Ureter (tissue), 1 donor: ENCODE measurements at places on chromosomes 12 and 14.

GRCh38 chr12:29398495-29398894 lies 17.5 kb upstream of the ERGIC2 start:
- DNase-seq, result no peak

- DNase-seq, result no peak
These were observed 178.9 kb upstream of the MGAT4C start for GRCh38 chr12:86435053-86435452.

- no peak for DNase-seq
These were observed 323.7 kb downstream of the TMEM121 start for GRCh38 chr14:105849933-105850626.

DNA sequence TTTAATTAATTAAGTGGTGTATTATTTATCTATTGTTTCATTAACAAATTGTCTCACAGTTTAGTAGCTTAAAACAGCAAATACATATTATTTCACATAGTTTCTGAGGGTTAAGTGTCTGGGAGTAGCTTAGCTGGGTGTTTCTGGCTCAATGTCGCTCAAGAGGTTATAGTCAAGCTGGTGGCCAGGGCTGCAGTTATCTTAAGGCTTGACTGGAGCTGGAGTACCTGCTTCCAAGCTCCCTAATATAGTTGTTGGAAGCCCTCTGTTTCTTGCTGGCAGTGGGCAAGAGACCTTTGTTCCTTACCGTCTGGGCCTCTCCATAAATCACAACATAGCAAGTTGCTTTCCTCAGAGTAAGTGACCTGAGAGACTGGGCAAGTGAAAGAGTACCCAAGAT lies 66.6 kb downstream of the RAD51B start:
- no peak for DNase-seq

DNA sequence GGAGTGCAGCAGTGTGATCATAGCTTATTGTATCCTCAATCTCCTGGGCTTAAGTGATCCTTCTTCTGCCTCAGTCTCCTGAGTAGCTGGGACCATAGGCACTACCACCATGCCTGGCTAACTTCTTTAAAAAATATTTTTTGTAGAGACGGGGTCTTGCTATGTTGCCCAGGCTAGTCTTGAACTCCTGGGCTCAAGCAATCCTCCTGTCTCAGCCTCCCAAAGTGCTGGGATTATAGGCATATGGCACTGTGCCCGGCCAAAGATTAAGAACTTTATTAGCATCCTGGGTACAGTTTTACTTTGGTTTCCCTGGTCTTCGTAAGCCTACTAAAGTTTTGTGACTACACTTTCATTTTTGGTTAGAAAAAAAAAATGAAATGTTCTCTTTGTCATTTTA lies 84.4 kb downstream of the ACADS start:
- DNase-seq, result no peak

DNA sequence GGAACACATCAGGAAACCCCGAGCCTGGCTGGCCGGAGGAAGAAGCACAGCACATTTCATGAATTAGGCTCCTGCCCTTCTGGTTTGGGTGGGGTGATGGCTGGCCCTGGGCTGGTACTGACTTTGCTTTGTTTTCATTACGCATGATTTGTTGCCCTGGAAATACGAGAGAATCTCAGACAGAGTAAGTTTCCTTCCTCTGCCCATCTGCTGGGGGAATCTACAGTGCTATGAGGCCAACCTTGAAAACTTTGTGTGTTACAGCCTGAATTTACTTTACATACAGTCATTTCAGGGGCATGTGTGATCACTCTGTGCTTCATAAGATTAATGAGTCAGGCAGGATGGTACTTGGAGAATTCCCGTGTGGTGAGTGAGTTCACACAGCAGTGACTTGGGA lies 20.5 kb upstream of the SLC5A8 start:
- no peak for DNase-seq

GRCh38 chr14:34718750-34719304 lies 4.4 kb upstream of the CFL2 start:
- no peak for DNase-seq

GRCh38 chr14:56390859-56391258 lies 188.7 kb upstream of the TMEM260 start:
- DNase-seq, result no peak

GRCh38 chr12:88753066-88753465 lies 172.8 kb upstream of the KITLG start:
- no peak for DNase-seq

DNA sequence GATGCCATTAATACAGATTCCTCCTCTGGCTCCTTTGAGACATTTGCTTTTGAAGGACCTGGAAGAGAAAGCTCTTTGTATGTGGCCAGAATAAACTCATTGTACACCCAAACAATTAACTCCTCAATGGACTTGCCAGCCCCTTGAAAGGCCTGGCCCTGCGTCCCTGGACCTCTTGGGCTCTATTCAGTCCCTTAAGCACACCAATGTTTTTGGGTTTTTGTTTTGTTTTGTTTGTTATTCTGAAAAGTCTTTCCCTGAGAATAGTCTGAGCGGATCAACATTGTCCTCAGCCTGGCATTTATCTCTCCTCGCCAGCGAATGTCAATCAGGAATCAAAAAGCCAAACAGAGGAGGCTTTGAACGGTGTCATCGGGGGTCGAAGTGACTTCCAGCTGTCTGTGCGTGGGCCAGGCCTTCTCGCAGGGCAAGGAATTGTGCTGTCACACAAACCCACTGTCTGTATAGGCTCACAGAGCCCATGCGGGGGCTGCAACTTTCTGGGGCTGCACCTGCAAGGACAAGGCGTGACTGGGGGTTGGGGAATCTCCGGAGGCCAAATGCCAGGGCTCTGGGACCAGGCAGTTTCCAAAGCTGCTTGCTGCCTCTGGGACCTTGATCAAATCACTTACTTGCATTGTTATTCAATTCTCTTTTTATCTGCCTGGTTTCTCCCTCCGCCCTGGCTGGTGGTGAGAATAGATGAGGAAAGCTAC lies 108.3 kb downstream of the SMOC1 start:
- no peak for DNase-seq

DNA sequence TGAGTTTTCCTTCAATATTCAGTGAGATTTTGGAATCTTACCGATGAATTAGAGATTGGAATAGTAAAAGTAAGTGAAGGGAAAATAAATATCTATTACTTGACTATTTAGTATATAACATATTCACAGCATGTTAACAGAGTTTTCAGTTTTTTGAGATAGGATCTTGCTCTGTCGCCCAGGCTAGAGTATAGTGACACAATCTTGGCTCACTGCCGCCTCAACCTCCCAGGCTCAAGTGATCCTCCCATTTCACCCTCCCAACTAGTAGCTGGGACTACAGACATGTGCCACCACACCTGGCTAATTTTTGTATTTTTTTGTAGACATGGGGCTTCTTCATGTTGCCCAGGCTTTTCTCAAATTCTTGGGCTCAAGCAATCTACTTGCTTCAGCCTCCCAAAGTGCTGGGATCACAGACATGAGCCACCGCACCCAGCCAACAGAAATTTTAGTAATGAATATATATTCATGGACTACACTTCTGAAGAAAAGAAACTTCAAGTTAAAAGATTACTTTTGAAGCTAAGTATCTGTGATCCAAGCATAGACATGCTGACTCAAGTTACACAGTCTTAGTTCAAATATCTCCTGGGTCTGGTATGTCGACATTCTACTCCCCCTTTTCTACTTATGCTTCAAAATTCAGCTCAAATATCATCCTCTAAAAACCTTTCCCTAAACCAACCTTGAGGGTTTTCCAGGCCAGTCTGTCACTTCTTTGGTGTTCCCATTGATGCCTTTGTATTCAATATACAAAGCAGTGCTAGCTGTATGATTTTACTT lies 13.8 kb downstream of the UBE2N start:
- no peak for DNase-seq

DNA sequence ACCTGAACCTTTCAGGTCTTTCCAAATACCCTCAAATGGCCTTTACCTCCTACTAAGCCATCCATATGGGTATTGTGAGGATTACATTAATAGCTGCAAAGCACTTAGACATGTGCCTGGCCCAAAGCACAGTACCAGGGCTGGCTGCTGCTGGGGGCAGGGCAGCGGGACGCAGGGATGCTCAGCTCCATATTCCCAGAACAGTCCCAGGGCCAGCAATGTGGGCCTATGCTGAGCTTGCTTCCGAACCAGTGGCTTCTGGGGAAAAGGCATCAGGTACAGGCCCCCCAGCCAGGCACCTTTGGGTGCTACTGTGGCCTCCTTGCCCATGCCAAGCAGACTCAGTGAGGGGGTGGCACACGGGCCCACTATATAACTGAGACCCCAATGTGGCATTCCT lies 10.4 kb downstream of the ACTN1 start:
- DNase-seq, result no peak

DNA sequence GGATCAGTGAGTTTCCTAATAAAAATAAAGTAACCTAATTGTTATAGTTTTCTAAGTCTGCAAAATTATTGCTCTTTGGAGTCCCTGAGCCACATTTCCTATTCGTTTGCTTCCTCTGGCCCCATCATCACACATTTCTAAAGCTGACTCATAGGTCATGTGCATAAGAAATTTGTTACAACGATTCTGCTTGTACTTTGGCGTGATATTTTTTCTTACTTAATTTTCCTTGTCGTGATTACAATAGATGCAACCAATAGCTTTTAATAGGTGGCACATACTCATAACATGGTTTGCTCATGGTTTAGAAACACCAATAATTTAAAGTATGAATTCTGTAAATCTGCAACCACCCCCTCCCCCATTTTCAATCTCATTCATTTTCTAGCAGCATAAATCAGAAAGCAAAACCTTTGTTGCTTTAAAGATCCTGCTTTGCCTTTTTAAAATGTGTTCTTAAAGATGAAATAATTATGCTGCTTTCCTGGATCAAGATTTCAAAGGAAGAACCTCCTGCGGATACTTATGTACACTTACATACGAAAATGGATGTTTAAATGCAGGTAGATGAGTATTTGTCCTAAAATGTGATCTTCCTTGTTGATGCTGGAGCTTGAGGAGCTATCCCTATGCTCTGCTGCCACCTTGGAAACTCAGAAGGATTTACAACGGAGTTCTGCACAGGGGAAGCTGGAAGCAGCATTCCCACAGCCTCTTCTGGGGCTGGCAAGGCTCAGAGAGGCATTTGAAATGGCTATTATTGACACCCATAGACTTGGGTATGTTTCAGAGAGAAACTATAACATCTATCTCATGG lies 1.7 kb upstream of the FLRT2 start:
- no peak for DNase-seq

- DNase-seq, result no peak
These were observed 145.8 kb upstream of the TMPO start for GRCh38 chr12:98369581-98369980.
